ENCODE measurements at places on chromosomes 6 and 20. TPM values are rescaled to one million over a fixed set of nuclear protein-coding genes. Genes with fewer than 3 reads are reported as not detected.

GRCh38 chr6:122400121-122400450 is 634 bp downstream of the HSF2 start:
- peak; percentile 39 for DNase-seq

GRCh38 chr20:2606507-2607006 is 45.9 kb upstream of the NOP56 start:
- no peak for DNase-seq

DNA sequence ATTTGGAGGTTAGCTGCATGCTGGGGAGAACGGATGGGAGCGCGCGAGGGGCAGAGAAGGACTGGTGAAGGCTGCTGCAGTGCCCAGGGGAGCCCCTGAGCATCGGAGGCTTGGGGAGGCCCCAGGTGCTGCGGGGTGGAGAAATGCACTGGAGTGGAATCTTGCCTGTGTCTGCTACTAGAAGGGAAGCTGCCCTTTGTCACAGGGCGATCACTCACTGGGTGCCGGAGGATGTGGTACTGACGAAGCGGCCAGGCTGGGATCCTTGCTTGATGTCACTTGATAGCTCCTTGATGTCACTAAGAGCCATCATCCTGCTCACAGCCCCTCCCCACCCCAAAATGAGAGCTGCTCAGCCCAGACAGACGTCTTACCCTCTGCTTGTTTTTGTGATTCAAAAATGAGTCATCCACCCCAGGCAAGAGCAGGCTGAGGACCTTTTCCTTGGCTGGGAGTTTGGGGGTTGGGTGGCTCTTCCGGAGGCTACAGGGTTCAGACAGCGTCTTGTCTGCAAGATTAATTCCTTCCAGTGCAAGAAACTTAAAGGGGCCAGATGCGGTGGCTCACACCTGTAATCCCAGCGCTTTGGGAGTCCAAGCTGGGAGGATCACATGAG is 62.6 kb upstream of the PMEPA1 start:
- DNase-seq, result peak; percentile 60

DNA sequence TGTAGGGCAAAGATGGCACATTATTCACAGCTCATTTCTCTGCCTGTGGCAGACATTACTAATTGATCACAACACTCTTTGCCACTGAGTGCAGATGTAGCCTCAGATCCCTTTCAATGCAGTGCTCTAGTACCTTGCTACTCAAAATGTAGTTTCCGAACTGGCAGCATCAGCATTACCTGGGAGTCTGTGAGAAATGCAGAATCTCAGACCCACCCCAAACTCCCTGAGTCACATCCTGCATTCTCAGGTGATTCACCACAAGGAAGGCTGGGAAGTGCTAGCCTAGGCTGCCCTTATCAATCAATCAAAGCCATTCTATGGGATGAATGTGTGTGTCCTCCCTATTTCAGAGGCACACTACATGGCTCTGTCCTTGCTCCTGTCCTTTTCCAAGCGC is 58.5 kb downstream of the PCNA start:
- DNase-seq, result no peak

- no peak for DNase-seq
Measured at GRCh38 chr6:111994791-111995190, 59.1 kb upstream of the CCN6 start.

DNA sequence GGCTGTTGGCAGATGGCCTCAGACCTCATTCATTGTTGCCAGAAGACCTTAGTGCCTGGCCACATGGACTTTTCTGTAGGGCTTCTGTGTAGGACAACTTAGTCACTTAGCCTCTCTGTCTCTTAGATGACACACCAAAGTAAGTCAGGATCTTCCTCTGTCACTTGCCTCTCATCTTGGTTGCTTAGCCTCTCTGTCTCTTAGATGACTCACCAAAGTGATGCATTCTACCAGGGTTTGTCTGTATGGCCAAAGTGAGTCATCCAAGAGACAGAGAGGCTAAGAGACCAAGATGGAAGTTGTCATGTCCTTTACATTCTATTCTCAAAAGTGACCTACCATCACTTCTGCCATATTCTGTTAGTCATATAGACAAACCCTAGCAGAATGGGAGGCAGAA is 255.9 kb upstream of the DEFB112 start:
- DNase-seq, result no peak

DNA sequence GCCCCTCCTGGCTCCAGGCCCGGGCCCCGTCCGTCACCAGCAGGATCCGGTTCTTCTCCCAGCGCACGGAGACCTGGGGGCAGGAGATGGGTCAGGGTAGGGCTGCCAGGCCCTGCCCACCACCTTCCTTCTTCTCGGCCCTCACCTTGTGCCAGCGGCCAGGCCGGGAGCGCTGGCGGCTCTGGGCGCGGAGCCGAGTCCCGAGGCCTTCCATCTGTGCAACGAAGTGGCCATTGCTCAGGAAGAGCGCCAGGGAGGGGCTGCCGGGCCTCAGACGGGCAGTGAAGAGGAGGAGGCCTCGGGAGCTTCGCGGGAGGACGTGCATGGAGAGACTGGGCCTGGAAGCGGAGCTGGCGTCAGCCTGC is 7.9 kb downstream of the ADRM1 start:
- DNase-seq, result no peak

DNA sequence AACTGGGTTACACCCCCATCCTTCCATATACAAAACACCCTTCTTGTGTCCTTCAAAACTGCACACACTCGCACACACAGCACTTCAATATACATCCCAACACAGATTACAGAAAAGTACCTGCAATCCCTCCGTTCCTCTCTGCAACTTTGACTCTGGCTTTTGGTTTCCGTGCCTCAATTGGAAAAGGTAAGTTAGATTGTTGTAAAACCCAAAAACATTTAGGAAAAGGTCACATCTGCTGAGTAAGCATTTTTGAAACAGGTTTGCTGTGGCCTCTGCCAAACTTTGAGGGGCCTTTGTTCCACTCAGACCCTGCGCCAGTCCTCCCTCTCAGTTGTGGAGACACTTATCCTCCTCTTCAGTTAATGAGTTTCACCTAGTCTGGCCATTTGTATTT is 4.2 kb downstream of the NKX2-4 start:
- no peak for DNase-seq

DNA sequence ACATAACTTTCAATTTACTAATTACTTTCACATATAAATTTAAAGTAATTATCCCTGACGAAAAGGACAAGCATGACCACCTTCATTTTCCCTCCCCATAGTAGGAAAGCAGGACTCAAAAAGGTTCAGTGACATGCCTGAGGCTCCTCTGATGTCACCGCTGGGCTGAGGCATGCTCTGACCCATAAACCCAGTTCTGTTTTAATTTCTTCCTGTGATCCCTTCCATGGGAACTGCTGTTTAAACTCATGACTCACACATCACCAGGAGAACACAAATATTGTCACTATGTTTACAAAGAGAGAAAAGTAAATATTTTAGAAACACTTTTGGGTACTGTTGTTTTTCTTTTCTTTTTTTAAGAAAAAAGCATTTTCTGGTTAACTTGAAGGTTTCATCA is 38.0 kb upstream of the NR2E1 start:
- DNase-seq, result no peak

DNA sequence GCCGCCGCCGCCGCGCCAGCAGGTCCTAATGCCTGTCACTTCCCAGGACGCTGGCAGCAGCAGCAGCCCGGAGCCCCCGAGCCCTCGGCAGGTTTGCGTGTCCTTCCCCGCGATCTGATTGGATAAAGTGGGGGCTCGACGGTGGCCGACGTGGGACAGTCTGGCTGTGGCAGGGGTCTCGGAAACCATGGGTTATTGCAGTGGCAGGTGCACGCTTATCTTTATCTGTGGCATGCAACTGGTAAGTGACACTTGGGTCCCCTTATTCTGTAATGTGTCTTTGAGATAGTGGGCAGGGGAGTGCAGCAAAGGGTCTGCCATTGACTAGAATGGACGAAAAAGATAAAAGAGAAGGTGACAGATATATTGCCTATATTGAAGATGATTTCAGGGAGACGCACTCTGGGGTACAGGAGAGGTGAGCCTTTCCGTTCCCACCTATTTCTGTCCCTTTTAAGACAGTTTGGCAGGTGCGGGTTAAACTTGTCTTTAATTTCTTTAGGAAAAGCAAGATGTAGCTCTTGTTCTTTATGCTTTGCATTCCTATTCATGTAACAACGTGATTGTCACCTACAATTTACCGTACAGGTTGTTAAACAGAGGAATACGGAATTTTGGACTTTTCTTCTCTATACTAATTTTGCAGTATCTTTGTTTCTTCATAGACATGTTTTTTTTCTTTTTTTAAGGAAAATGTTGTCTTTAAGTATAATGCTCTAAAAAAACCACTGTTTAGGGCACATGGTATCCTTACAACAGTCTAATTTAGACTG is 535 bp downstream of the NKAIN2 start:
- DNase-seq, result peak; percentile 8

DNA sequence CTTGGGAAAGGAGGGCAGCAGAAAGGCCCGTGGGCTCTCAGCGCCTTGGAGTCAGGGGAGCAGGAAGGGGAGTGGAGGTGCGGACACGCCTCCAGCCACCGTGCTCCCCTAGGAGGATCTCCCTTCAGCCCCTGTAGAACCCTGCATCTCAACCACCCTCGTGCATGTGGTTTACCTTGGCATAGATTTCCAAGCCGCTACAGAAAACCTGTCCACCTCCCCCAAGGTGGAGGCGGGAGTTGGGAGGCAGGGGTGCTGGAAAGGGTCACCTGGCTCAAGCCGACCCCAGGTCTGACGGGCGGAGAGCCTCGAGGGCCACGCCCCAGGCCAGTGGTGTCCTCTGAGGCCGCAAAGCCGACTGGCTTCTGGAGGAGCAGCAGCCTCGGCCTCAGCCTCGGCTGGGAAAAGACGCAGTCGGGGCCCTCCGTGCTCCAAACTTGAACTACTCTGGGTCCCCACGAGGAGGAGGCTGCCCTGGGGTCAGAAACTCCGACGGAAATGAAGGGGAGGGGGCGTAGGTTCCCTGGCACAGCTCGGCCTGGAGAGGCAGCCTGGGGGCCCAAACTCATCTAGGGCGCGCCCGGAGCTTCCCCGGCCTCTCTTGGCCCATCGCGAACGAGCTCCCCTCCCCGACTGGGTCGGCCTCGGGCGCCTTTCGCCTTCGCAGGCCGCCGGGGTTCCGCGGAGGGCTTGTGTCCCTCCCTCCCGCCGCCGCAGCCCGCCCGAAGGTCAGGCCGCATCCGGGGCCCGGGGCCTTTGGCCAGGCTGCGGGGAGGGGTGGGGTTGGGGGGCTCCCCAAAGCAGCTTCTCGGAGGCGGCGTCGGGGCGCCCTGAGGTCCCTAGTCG is 6.3 kb upstream of the FOXF2 start:
- no peak for DNase-seq

DNA sequence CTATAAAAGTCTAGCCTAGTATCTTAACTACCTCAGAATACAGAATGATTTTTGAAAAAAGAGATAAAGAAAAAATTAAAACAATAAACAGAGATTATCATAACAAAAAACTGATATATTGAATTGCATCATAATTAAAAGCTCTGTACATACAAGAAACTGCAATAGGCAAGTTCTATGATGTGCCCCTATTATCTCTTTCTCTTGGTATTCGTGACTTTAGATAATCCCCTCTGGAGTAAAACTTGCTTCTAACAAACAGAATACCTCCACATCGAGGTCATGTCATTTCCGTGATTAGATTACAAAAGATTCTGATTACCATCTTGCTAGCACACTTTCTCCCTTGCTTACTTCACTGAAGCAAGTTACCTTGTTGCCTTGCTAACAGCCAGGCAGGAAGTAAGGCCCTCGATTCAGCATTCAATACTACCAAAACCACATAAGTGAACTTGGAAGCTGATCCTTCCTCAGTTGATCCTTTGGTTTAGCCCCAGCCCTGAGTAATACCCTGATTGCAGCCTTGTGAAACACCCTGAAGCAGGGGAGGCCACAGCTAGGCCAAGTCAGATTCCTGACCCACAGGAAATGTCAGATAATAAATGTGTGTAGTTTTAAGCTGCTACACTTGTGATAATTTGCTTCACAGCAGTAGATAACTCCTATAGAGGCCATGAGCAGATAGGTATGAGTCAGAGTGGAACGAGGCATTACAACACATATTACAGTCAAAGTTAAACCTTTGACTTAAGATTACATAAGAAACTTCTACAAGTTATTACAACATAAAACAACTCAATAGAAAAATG is 53.7 kb upstream of the TMX4 start:
- DNase-seq, result peak; percentile 11

- DNase-seq, result no peak
Measured at GRCh38 chr20:9144643-9145042, 75.8 kb downstream of the PLCB4 start.

- no peak for DNase-seq
Measured at GRCh38 chr20:1669304-1669703, 11.7 kb upstream of the SIRPG start.

DNA sequence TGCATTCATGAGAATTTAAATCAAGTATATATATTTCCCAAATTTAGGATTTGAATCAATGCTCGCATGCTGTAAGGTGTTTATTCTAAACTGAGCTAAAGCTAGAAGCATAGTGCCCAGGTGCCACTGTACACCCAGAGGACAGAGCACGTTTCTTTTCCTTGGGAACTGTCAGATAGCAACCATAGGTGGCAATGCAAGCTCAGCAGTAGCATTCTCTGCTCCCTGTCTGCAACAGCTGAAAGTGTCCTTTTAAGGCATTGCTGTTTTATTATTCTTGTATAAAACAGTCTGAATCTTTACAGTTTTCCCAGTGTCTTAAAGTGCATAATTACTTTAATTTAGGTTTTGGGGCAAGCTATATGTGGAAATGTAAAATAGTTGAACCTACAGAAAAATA is 443.4 kb upstream of the MMS22L start:
- no peak for DNase-seq

DNA sequence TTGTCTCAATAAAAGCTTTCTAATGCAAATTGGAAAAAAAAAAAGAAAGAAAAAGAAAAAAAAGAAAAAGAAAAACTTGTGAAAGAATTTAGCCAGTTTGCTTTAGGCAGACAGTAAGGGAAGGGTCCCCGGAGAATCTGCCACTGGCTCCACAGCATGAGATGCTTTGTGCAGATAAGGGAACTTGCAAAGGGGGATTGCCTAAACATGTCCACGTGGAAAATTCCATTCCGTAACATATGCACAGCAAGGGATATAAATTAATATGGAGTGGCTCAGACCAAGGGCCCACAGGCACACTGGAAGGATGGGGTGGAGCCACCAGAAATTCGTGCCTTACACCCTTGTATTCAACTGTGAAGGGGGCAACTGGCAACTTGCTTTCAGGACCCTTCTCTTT is 45.4 kb downstream of the MKKS start:
- no peak for DNase-seq

DNA sequence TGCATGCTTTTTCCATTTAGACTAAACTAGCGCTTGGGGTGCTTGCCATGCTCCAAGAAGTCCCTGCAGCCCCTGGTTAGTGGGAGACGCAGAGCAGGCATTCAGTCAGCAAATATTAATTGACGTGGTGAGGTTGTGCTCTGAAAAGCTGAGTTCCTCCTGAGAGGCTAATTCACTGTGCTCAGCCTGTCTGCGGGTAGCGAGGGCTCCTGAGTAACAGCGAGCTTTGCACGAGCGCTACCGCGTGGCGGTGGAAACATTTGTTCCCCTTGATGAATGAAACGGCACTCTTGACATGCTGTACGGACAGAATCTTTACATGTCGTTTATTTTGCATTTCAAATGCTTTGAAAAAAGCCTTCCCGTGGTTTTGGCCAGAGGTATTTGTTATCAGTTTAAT is 170.6 kb upstream of the AGPAT4 start:
- peak; percentile 41 for DNase-seq

Gene SLC22A3
- total RNA-seq, result not detected

Gene TBCC
- 17.3 TPM for total RNA-seq

Gene ERVFRD-1
- total RNA-seq, result not detected

Gene PROKR2
- not detected for total RNA-seq

Gene HTR1E
- not detected for total RNA-seq

Gene GFOD1
- 2.4 TPM for total RNA-seq

Gene EXOC2
- 42.3 TPM for total RNA-seq

Gene ABHD16B
- not detected for total RNA-seq

Gene SLC17A1
- not detected for total RNA-seq

Gene TIAM2
- total RNA-seq, result 10.6 TPM

Data from activated CD4-positive, alpha-beta memory T cell treated with anti-CD3 and anti-CD28 coated beads for 36 hours (primary cell).